ENCODE measurements at places on chromosomes 16 and 17. TPM values are rescaled to one million over a fixed set of nuclear protein-coding genes. Genes with fewer than 3 reads are reported as not detected.

AANAT gene
- polyA plus RNA-seq: 0.13 TPM

AIPL1 gene
- polyA plus RNA-seq: not detected

DNA sequence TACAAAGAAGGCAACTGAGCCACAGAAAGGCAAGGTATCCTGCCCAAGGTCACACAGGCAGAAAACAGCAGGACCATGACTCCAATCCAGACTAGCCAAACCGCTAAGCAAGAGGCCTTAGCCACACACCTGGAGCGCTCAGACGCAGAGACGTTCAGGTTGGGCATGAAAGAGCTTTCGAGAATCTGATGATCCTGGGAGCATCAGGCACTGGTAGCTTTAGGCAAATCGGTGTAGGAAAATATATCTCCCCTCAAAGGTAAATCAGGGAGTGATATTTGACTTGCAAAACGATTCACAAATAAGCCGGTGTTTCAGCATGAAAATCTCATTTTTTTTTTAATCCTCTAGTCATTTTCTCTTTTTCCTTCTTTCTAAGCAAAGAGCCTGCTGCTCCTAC is 279.0 kb downstream of the MRTFB start:
- DNase-seq: no peak

GRCh38 chr16:83912519-83913244 is 13.8 kb downstream of the MLYCD start:
- DNase-seq: no peak

DNA sequence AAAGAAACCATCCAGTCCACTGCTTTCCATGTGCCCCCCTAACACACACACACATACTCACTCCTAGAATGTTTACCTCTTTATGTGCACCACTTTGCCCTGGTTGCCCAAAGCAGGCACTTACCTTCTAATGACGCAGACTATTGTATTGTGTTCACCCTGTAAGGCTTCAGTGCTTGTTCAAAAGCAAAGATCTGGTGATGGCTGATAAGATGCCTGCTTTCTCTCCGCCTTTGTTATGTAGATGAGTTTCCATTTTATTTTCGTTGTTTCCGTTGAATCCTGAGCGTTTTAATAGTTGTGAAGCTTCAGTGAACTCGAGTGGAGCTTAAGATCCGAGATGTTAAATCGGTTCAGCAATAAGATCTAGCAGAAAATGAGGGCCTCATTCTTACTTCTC is 452.7 kb downstream of the TMEM114 start:
- no peak for DNase-seq

DNA sequence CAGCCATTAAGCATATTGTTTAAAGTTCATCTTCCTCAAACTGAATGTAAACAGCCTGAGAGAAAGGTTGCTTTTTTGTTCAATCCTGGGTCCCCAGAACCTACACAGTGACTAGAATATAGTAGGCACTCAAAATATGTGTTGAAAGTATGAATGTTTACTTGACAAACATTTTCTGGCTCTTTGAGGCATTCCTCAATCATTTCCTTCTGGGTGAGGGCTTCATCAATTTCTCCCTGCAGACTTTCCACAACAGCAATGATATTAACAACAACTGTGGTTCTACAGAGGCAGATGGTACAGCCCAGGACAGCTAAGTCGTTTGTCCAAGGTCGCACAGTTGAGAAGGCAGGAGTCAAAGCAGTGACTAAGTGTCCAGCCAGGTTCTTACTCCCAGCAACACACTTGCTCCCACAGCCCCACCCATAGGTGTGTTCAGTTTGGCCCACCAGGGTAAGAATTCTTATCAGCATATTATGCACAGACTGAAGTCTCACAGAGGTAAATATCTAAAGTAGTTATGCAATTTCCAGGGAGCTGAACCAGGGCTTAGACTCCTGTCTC is 61.1 kb downstream of the HS3ST3B1 start:
- DNase-seq: no peak

All from large intestine (tissue), 12 donors.